Mammary epithelial cell (primary cell): ENCODE measurements at places on chromosomes 6 and 20. TPM values are rescaled to one million over a fixed set of nuclear protein-coding genes. Genes with fewer than 3 reads are reported as not detected.
A peak's percentile ranks its signal among the peaks of the same experiment; 100 is the strongest.

- DNase-seq, result no peak
These were observed 732.8 kb upstream of the CITED2 start for GRCh38 chr6:140107216-140107615.

The CCNC gene
- total RNA-seq, result 78.4 and 79.3 TPM in 2 replicates

The TOMM6 gene
- 59.7 TPM for total RNA-seq

- DNase-seq, result peak; percentile 80
These were observed 237.5 kb downstream of the CD83 start for GRCh38 chr6:14354919-14355572.

The C6orf52 gene
- 2.1 TPM in 1 of 2 replicates, not detected in the other for total RNA-seq

GRCh38 chr6:14440215-14440910 lies 322.8 kb downstream of the CD83 start:
- DNase-seq, result no peak

The PBOV1 gene
- not detected for total RNA-seq

The C6orf141 gene
- 22.7 TPM for total RNA-seq

DNA sequence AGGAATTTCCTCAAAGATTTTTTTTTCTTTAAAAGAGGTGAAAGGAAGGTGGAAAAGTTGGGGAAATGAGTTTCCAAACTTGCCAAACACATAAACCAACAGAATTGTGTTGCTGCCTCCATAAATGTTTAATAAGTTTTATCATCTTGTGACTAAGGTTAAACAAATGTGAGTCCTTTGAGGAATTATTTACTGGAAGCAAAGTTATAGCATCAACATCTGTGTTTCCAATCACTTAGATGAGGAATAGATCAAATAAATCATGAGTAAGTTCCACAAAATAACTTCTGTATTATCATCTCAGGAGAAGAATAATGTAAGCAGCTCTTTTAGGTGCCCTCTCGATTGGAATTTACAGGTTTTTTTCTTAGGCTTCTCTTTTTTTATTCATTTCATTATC lies 20.5 kb downstream of the TSHZ2 start:
- no peak for DNase-seq

- DNase-seq, result no peak
These were observed 10.2 kb upstream of the TNFRSF21 start for GRCh38 chr6:47319867-47320266.

The NFATC2 gene
- total RNA-seq, result under 0.01 TPM

GRCh38 chr6:66849843-66850242 lies 1142.8 kb upstream of the EYS start:
- DNase-seq, result no peak

- no peak for DNase-seq
These were observed 597 bp upstream of the HINT3 start for GRCh38 chr6:125955973-125956372.

The SCGN gene
- not detected for total RNA-seq

The GATA5 gene
- not detected in 2 replicates for total RNA-seq

The SLC44A4 gene
- total RNA-seq, result not detected

DNA sequence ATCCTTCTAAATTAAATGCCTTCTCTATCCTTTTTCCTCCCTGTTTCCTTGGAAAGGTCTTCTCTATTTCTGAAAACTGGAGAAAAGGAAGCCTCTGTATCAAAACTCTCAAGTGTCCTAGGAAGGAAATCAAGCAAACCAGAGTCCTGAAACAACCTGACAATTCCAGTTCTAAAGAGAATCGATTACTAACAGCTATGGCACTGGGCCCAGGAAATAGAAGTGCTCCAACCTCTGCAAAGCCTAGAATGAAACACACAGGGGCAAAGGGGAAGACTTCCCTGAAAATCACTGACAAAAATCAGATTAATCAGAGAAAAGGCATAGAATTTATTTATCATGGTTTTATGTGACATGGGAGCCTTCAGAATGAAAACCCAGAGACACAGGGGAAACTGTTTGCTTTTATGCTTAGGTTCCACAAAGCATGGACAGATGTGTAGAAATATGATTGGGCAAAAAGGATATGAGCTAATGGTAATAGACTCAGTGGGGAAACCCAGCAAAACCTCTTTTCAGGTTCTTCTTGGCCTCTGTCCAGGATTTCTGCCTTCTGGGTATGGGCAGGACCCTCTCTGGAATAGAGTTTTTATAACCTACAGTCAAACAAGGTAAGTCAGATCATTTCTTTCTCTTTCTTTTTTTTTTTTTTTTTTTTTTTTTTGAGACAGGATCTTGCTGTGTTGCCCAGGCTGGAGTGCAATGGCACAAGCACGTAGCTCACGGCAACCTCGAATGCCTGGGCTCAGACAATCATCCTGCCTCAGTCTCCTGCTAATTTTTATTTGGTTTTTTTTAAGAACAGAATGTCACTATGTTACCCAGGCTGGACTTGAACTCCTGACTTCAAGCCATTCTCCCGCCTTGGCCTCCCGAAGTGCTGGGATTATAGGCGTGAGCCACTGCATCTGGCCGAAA lies 91.7 kb downstream of the CD24 start:
- peak; percentile 40 for DNase-seq

The DAAM2 gene
- not detected in 2 replicates for total RNA-seq

DNA sequence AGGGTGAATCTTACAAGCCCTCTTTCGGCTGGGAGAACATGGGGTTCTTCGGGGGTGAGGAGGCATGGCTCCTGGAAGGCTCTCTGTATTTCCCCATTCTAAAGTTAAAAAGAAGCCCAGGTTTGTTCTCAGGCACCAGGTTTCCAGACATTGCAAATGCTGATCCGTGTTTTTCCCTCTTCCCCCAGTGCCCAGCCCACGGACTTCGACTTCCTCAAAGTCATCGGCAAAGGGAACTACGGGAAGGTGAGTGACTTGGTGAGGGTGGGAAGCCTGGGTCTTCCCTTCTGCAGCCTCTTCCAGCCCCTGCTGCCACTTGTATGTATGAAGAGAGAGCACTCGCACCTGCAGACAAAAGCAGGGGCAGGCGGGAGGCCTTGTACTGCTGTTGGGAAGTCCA lies 8.7 kb downstream of the SGK2 start:
- no peak for DNase-seq

- DNase-seq, result no peak
These were observed 23.1 kb downstream of the CPNE5 start for GRCh38 chr6:36815962-36816735.

The SLC12A5 gene
- total RNA-seq, result 1.5 and 2.4 TPM in 2 replicates

DNA sequence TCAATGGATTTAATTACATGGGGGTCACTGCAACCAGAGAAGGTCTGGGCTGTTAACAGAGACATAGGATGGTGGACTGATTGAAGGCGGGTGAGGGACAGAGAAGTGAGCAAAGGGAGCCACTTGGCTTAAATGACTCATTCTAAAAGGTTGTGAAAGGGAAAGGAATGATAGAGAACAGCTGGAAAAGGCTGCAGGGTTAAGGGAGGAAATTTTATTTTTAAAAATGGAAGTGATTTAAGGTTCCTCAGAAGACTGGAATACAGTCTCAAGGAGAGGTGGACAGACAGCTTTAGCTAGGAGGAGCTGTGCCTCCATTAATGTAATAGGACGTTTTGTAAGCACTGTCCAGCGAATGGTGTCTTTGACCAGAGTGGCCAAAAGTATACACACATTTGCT lies 46.7 kb downstream of the RGS17 start:
- peak; percentile 16 for DNase-seq

DNA sequence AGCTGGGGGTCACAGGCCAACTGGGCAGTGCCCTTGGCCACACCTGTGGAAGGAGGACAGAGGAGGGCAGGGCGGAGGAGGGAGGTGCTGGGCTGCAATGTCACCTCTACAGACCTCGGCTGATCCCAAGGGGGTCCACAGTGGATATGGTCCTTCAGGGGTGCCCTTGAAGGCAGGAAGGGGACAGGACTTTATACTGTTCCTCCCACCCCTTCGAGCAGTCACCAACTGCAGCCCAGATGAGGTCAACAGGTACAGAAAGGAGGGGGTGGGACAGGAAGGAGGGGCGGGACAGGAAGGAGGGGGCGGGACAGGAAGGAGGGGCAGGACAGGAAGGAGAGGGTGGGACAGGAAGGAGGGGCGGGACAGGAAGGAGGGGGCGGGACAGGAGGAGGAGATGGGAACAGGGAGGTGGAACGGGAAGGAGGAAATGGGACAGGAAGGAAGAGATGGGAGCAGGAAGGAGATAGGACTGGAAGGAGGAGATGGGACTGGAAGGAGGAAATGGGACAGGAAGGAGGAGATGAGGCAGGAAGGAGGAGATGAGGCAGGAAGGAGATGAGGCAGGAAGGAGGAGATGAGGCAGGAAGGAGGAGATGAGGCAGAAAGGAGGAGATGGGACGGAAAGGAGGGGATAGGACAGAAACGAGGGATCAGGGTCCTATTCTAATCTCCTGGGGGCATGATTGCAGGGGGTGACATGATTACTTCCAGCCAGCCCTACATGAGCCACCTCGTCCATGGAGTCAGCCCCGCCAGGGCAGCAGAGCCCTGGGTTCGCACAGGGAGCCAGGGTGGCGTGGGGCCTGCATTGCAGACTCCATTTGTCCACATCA lies 19.4 kb upstream of the MRGBP start:
- DNase-seq, result peak; percentile 22

DNA sequence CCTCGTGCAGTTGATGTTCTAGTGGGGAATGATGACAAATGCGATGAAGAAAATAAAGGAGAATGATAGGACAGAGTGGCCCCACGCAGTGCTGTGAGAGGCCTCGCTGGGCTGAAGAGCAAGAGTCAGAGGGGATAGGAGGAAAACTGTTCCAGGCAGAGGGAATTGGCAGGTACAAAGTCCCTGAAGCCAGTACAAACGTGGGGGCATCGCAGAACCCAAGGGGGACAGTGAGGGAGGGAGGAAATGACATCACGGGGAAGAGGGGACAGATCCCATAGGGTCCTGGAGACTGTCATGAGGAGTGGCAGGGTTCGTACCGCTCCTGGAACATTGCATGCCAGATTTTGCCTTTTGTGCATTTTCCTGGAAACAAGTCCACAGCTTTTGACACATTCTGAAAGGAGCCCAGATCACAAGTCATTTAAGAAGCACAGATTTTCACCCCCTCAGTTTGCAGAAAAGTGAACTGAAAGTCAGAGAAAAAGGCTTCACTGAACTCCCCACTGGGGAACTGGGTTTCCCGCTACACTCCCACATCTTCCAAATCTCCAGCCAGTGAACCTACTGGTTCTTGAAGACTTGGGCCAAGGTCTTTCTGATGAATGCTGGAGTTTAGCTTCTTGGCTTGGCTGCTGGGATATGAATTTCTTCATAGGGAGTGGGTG lies 77.0 kb downstream of the SULF2 start:
- DNase-seq, result no peak

The PHACTR1 gene
- total RNA-seq, result 0.33 TPM

GRCh38 chr6:125170376-125170775 lies 16.8 kb downstream of the TPD52L1 start:
- DNase-seq, result peak; percentile 75

- DNase-seq, result no peak
These were observed 166.5 kb downstream of the SMOC2 start for GRCh38 chr6:168607272-168608112.

DNA sequence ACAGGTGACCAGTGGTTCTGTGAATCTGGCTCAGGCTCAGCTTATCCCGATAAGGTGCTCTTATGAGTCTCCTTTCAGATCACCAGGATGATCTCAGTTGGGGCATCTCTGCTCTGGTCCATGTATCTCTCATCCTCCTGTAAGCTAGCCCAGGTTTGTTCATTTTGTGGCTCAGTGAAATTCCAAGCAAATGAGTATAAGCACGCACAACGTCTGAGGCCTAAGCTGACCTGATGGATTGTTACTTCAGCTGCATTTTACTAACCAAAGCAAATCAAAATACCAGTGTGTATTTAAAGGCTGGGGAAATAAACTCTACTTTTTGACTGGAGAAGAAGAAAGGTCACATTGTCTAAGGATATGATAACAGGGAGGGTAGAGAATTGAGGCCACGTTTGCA lies 551.0 kb upstream of the BTBD3 start:
- peak; percentile 79 for DNase-seq

The SRC gene
- 52.7 TPM for total RNA-seq

The C20orf204 gene
- total RNA-seq, result 0.91 and 1.0 TPM in 2 replicates

The TULP4 gene
- 81.8 and 99.4 TPM in 2 replicates for total RNA-seq

- no peak for DNase-seq
These were observed 4.4 kb upstream of the FLRT3 start for GRCh38 chr20:14341801-14342200.

- DNase-seq, result no peak
These were observed 188.8 kb upstream of the BTBD3 start for GRCh38 chr20:11728937-11729336.

DNA sequence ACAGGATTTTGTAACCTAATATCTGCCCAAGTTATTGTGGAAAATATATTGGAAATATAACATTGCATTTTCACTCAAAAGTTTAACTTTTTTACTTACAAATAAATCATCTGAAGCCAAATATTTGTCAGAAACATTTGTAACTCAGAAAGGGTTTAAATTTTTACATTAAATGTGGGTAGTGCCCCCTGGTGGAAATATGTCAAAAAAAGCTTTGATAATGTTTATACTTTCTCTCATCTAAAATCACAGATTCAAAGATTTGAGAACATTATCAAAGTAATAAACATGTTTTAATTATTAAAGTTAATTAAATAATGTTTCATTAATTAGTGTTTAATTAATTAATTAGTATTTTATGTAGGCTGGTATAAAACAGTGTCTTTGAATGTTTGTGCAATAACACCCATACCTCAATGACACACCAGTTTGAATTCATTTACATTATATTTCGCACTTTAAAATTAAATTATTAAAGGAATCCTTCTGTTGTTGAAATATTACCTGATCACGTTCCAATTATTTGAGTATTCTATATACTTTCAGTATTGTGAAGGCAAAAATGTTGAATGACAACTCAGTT lies 320.1 kb upstream of the FKBP1C start:
- no peak for DNase-seq

DNA sequence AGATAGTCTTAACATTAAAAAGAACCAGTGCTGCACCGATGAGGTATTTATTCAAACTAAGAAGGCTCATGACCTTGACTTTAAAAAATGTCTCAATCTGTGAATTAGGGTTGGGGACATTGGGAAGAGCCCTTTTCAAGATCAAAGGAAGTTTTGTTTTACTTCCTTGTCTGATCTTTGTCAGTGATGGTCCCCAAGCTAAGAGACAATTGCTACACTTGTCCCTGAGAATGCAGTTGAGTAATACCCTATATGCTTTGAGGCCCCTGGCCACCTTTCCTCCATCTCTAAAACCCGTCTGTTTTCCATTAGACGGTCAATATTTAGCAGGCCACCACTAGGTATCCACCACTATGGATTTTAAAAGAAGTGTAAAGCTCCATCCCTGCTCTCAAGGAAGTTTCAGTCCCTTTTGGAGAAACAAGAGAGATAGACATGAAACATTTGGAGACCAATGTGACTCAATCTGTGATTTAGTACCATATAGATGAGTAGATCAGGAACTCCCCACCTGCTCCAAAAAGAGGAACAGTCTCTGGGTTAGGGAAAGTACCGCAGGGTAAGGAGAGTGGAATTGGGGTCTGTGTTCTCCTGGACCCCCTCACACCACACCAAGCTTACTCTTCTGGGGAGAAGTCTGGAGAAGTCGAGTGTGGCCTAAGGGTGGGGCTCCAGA lies 99.1 kb upstream of the ISM1 start:
- no peak for DNase-seq

GRCh38 chr6:111030008-111031007 lies 48.5 kb downstream of the RPF2 start:
- DNase-seq, result no peak
